DMS79 (cell line): ENCODE measurements at places on chromosomes 2 and 18.

GRCh38 chr18:31610286-31611205 lies 18.9 kb downstream of the TTR start:
- no peak for DNase-seq

GRCh38 chr2:705971-706511 lies 28.8 kb upstream of the TMEM18 start:
- no peak for DNase-seq

GRCh38 chr2:128498589-128498988 lies 179.9 kb upstream of the HS6ST1 start:
- DNase-seq = no peak

DNA sequence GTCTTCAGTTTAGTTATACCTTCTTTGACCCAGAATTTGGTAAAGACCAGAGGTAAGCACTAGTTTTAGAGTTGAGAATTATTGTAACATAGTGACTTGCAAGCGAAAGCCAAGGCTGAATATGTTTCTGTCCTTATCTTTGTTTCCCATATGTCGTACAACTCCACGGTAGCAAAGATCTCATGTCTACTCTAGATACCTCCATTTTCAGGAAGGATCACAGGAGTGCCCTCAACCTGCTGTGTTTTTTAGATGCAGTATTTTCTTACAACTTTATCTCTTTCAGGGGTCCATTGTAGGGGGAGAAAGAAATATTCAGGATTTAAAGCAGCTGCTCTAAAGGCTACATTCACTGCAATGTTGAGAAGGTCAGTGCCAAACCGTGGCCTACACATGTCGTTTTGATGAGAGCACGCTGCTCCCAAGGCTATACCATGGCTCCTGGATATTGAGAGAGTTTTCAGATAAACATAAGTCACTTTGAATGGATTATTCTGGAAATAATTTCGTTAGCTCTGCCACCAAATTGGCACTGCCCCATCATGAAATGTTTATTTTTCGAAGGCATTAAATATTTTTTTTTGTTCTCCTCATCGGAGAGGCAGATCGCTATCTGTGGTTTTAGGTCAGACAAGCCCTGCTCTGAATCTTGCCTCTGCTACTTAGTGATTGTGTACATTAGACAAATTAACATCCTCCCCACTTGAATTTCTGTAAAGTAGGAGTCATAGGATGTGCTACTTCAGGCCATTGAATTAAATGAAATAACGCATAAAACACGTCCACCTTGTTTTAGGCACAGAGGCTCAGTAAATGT lies 2.1 kb downstream of the RHBDD1 start:
- DNase-seq = no peak

DNA sequence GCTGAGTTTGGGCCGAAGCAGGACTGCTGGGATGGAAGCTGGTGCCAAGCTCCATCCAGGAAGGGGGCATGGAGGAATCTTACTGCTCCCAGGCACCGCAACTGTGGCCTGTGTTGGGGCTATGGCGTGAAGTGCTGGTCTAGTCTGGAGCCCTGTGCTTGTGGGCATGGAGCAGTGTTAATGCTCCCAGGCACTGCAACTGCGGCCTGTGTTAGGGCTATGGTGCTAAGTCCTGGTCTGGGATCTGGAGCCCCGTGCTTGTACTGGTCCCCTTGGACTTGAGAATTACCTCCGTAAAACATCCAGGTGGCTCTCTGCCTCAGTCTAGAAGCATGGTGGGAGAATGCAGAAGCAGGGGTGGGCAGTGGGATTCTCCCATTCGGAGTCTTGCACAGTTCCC lies 1379.4 kb upstream of the ACVR2A start:
- no peak for DNase-seq

GRCh38 chr2:190968522-190968921 lies 45.4 kb downstream of the STAT1 start:
- no peak for DNase-seq

DNA sequence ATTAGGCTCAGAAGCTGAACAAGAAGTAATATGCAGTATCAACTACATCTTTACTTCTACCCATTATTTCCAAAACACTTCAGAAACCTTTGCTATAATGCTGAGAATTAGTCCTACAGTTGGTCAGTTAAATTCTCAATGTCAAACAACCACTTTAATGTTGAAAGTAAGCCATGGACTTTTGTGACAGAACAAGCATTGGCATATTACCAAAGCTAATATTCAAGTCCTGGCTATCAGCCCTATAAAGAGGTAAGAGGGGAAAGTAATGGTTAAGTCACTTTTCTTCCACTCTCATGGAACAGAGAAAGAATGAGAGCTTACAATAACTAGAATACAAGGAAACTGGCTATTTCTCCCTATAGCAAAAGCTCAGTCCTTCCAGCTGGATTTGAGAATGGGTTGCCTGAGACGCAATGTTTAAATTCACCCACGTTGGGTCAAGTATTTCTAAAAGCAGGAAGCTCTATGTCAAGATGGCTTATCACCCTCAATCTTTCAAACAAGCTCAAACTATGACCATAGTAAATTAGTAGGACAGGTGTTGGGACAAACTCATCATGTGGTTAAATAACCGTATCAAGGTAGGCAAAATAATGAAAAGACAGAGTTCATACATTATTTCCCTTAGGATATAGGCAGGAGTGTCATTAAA lies 31.4 kb upstream of the MFSD6 start:
- DNase-seq = peak; percentile 34

DNA sequence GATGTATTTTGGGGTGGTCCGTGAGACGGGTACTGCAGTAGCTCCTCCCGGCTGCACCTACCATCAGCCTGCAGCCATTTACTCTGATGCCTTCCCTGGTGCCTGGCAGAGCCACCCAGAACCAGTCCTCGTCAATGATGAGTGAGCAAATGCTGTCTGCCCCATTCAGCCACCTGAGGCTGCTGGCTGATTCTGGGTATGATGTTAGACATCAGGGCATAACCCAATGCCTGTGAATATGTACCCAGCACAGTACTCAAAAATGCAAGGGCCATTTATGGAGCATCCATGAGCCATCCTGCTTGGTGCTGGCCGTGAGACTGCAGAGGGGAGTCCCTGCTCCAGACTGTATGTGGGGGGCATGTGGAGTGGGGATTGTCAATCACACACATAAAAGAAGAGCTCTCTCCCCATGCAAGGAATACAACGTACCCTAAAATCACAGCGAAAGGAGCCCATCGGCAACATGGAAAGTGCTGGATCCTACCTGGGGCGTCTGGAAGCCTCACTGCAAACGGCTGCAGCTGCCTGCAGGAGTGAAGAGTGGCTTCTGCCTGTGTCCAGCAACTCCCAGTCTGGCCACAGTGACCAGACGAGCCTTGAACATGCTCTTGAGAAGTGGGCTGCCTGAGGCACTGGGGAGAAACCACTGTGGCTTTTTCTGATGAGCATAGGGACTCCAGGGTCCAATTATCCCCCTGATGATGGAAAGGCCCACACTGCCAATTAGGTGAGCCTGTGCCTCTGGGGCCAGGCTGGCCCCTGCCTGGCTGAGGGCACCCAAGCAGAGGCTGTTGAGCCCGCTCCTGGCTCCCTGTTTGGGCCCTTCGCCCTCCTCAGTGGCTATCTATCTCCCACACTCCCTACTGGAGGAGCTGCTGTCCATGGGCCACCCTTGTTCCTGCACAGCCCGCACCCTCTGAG lies 2.4 kb upstream of the OR6B2 start:
- no peak for DNase-seq

DNA sequence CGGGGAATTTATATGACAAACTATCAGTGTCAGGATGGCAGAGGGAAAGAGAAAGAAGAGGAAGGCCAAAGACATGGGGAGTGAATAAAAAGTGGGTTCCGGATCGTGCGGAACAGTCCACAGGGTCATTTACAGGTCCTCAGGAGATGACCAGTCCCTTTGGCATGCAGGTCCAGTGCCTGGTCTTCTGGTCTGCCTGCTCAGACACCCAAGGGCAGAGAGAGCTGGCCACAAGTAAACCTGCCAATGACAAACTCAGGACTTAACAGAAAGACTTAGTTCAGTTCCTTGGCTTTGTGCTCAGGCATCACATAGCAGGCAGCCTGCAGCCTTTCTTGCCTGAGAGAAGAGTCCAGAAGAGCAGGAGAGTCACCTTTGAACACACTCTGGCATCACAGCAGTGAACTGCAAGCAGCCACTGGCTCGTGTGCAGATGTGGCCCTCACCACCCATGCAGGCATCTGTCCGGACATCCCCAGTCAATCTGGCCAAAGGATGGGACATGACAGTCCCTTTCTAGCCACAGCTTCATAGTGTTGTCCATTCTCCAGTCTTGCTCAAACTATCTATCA lies 14.0 kb downstream of the TMEM127 start:
- DNase-seq = no peak

- DNase-seq = no peak
These were observed 27.2 kb downstream of the PPP3R1 start for GRCh38 chr2:68225119-68225632.

DNA sequence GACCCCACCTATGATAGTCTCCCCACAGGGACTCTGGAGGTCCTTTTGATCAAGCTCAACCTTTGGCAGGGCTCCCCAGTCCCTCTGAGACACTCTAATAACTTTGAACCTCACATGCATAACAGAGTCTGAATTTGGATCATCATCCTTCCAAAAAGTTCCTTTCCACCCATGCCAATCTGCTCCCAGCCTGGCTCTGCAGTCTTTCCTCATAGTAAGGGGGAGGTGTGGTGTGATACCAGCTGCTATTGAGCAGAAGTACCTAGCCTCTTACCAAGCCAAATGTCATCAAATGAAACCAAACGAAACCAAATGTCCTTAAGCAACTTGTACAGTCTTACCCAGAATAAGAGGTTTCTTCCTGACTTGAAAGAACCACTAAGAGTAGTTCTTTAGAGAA lies 36.5 kb downstream of the DTNA start:
- peak; percentile 48 for DNase-seq

GRCh38 chr18:61926532-61926931 lies 33.7 kb upstream of the RNF152 start:
- DNase-seq = no peak

DNA sequence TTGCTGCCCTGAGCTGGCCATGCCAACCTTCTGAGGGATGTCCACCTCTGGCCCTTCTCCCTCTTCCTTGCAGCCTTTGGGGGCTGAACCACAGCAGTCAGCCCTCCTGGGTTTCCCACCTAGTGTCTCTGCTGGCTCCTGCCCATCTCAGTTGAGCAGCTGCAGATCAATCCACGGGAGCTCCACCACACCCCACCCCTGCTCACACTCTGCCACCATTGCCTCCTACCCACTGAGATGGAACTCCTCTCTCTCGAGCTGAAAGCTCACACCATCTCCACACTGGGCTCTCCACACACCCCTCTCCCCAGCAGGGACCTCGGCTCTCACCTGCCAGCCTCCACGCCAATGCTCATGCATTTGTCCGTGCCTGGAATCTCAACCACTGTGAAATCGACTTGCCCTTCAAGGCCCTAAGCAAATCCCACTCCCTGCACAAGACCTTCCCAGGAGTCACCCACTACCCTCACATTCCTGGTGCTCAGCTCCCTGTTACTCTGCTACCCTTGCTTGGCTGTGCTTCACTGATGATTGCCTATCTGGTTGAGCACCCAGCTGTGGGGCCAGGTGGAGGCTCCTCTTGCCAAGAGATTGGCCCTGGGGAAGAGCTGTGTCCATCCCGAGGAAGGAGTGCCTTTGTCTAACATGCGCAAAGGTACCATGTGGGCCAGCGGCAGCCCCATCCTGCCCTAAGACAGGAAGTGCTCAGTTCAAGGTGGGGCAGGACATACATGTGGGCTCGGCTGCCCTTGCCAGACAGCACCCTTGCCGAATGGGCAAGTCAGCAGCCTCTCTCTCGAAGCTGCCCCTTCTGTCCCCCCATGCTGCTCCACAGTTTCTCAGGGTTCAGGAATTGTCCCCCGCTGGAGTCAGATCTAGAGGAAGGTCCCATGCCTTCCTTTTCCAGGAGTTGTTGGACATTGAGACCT lies 208.7 kb downstream of the CYP26B1 start:
- DNase-seq = no peak

GRCh38 chr2:55138014-55138881 lies 88.0 kb upstream of the RTN4 start:
- DNase-seq = peak; percentile 34
